ENCODE measurements at places on chromosomes 7 and 10.

GRCh38 chr7:73746378-73746777 is 7.8 kb upstream of the ABHD11 start:
- DNase-seq = no peak

DNA sequence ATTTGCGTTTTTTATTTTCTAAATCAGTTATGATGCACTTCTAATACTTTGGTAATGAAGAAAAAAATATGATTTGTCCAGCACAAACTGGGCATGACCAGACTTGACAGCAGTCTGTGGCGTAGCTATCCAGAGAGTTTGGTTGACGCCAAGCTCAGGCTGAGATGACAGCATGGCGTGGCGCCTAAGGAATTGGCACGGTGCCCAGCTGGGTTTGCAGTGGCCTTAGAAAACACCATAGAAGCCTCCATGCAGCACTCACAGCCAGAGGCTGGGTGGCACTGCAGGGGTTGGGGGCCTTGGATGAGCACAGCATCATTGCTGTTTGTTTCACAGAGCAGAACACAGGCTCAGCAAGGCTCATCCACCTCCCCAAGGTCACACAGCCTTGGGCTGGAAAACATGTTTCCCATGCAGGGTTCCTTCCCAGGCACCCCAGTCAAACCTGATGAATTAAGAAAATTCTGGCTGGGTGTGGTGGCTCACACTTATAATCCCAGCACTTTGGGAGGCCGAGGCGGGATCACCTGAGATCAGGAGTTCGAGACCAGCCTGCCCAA is 88.9 kb downstream of the GTF2IRD1 start:
- no peak for DNase-seq

DNA sequence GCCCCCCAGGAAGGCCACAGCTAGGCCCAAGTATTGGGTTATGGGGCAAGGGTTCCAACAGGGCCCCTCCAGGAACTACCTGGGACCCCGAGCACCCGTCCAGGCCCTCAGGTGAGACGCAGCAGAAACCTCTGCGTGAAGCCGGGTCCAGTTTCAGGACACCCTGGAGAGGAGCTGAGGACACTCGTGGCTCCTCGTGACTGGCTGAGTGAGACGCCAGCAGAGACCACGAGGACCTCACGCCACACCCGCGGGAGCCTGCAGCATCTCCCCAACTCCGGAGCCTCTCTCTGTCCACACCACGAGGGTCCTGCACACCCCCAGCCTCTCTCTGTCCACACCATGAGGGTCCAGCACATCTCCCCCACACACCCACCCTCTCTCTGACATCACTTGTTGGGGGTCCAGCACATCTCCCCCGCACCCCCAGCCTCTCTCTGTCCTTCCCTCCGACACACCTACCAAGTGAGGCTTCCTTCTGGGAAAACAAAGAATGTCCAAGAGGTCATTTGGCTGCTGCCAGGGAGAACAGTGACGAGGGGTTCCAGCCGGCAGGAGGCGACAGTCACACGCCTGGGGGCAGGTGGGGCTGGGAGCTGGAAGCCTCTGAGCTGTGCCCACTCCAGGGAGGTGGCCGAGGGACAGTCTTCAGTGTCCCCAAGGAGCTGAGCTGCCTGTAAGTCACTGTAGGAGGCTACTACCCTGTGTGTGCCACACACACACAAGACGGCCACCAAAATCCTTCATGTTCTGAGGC is 46.1 kb upstream of the PPP2R2D start:
- no peak for DNase-seq

DNA sequence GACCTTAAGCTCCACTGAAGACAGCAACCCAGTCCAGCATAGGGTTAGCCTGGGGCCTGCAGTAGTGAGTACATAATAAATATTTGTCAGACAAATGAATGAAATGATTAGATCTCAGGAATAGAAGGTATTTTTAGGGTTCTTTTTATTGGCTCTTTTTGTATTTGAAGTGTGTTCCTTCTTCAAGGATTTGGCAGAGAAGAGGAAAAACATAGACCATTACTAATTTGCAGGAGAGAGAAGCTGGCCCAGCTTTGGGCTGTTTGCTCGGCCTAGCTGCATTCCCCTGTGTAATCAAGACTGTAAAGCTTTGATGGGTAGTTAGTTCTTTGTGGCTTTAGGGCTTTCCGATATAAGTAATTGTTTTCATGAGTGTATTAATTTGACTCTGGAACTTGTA is 64.2 kb downstream of the CNNM2 start:
- DNase-seq = no peak

DNA sequence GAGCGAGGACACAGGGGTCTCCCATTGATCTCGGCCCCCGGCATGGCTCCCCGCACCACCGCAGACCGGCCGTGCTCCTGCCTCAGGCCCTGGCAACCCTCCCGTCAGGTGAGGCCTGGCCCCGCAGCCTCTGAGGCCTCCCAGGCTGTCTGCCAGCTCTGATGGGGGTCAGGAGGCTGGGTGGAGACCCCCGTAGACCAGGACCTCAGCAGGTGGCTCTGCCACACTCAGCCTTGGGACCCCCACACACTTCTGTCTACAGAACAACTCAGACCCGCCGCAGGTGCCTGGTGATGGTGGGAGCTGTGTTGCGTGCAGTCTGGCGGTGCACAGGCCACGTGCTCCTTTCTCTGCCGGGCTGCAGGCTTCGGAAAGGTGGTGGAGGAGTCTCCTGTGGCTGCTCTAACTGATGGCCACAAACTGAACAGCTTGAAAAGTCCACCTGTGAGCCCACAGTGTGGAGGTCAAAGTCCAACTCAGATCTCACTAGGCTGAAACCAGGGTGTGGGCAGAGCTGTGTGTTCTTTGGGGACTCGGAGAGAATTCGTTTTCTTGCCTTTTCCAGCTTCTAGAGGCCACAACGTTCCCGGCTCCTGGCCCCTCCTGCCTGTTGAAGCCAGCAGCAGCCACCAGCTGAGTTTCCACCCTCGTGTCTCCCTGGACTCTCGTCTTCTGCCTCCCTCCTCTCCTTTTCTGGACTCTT is 62.5 kb downstream of the PWWP2B start:
- DNase-seq = no peak

Data from 8988T (cell line).